ENCODE measurements at places on chromosomes 2 and 18.

DNA sequence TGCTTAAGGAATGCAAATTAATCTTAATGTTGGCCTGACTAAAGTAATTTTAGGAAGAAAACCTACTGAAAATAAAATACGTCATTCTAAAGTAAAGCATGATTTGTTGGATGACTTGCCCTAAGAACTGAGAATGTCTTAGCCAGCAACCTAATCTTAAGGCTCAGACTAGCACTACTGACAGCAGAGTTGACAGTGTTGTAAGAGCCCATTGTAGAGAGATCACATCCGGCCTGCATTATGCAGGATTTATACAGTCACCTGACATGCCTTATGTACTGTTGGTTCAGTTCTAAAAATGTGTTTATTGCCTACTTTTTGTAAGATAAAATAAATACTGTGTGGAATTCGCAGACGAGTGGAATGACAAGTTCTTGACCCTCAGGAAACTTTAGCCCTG, 82.3 kb downstream of the TMEM185B start:
- no peak for DNase-seq

DNA sequence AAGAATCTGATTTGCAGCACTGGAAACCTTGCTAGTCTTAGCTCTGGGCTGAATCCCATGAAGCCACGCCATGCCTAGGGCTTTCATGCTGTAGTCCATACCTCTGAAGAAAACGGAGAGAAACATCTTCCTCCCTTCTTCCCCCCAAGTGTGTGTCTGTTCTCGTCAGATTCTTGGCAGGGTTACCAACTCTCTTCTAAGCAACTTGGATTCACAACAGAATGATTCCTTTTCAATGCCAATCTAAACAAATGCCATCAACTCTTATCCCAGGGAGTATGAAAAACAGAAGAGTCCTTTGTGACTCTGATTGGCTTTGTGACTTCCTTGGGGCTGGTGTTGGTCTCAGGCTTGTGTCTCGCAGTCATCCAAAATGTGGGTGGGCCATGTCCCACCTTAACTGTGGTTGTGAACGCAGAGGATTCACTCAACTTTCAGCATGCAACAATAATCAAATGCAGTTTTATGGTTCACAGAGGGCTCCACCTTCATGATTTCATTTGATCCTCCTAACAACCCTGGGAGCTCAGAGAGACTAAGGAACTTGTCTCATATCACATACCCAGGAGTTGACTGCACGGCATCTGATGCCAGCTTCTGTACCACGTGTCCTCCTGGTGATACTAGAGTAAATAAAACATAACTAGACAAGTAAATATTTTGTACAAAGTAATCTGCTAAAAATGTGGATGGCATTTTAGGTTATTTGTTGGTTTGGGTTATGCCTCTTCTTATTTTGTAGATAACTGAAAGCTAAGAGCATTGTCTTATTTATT, 186.0 kb upstream of the TNP1 start:
- peak; percentile 20 for DNase-seq

- DNase-seq: no peak
Observed at GRCh38 chr18:3458952-3459853, 9.2 kb downstream of the TGIF1 start.

GRCh38 chr2:209189893-209190292, 234.0 kb upstream of the MAP2 start:
- peak; percentile 90 for DNase-seq

DNA sequence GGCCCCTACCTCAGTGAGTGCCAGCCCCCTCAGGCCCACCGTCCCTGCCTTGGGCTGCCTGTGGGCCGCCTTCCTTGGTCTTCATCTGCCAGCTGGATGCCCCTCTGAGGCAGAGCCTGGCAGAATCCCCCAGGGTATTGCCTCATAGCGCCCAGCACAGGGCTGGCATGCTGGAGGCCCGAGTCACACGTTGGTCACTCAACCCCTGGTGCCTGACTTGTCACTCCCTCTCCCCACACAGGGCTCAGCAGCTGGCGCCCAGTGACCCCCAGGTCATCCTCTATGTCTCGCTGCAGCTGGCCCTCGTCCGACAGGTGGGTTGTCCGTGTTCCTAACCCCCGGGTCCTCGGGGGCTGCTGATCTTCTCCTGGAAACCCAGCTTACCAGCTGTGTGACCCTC, 108.4 kb upstream of the MCFD2 start:
- no peak for DNase-seq

- no peak for DNase-seq
Observed at GRCh38 chr2:120476141-120476540, 130.2 kb downstream of the INHBB start.

- no peak for DNase-seq
Observed at GRCh38 chr2:75560022-75560767, 544 bp downstream of the EVA1A start.

- no peak for DNase-seq
Observed at GRCh38 chr2:42830922-42831574, 38.7 kb upstream of the HAAO start.

DNA sequence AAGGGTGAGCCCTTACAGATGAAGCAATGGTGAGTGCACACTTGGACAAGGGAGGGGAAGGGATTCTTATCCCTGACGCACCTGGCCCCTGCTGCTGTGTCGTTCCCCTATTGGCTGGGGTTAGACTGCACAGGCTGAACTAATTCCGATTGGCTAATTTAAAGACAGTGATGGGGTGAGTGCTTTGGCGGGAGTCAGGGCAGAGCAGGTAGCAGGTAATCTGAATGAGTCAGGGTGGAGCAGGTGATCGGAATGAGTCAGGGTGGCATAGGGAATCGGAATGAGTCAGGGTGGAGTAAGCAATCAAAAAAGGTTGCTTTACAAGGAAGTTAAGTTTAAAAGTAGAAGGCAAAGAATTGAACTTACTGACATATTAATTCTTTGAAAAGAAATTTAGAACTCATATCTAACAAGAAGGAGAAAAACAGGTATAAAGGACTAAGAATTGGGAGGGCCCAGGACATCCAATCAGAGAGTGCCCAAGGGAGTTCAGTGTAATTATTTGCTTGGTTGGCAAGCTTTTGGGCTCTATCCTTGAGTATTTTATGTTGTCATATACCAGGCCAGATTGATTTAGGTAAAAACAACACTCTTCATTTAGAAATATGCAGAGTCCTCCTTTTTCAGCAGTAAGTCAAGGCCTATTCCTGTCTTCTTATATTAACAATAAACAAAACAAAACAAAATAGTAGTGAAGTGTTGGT, 52.3 kb upstream of the RALBP1 start:
- no peak for DNase-seq

GRCh38 chr18:13447621-13448334, 229.2 kb downstream of the LDLRAD4 start:
- DNase-seq: no peak

- no peak for DNase-seq
Observed at GRCh38 chr2:152015552-152015951, 83.3 kb downstream of the CACNB4 start.

- DNase-seq: no peak
Observed at GRCh38 chr2:65937379-65938160, 497.4 kb upstream of the MEIS1 start.

GRCh38 chr2:239647052-239647819, 246.4 kb upstream of the HDAC4 start:
- DNase-seq: no peak
